ENCODE measurements at places on chromosomes 1 and 21. TPM values are rescaled to one million over a fixed set of nuclear protein-coding genes. Genes with fewer than 3 reads are reported as not detected.

- DNase-seq: no peak
These were observed 162.5 kb upstream of the C1orf174 start for GRCh38 chr1:4062560-4062959.

DNA sequence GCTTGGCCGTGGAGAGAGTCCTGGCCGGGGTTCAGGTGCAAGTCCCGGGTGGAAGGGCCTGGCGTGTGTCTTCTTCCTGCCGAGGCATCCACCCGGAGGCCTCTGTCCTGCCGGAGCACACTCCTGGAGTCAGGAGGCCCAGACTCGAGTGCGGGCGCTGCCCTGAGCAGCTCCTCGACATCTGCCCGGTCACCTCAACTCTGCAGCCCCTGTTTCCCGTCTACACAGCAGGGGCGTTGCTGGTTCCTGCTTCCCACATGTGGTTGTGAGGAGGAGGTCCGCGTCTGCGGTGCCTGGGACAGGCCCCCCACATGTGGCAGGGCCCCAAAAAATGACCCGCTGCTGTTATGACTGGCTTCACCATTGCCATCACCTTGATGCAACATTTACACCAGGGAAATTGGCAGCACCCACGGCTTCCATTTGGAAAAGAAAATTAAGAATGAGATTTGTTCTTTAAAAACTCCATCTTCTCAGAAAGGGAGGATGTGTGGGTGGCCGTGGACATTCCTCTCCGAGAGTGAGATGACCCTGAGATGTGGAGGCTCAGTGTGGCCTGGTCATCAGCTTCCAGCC is 169.8 kb downstream of the PRDM16 start:
- DNase-seq: no peak

DNA sequence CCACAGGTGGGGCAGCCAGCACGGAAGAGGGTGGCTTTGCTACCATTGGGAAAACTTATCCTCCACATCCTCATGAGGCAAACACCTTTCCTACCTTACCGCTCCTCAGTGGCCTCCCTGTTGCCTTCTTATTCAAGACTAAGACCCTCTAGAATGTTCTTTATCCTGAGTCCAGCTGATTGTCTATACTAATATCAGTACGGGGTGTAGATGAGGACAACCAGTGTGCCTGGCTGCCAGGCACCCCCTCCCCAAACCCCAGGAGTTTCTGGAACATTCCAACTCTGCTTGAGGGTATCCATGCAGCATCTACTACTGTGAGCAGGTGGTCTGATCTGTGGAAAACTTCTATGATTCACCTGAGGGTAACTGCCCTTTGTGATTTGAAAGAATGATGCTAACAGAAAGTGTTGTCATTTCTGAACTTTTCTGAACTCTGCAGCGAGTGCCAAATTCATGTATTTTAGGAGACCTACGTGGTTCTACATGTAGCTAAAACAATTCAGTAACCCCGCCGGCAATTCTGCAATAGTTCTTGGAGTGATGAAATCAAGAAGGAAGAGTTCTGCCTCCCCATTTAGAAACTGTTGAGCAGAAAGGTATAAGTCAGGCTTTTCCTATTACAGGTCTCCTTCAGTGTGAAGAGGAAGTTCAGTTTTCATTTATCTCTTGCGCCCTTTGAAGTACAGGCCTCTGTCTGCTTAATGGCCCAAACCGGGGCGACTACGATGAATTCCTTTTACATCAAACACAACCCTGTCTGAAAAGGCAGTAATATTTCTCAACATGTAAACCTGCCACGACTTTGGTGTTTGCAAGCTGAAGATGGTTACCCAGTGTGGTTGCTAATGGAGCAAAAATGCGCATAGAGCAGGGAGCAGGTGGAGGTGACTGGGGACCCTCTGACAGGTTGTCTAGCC is 80.4 kb downstream of the RUNX1 start:
- DNase-seq: no peak

GRCh38 chr21:42381347-42381984 is 14.4 kb downstream of the TMPRSS3 start:
- DNase-seq: no peak

- DNase-seq: no peak
These were observed 52.6 kb upstream of the LYST start for GRCh38 chr1:235919127-235919832.

- no peak for DNase-seq
These were observed 38.5 kb upstream of the USP1 start for GRCh38 chr1:62398377-62398776.

GRCh38 chr1:214377485-214377884 is 96.5 kb downstream of the SMYD2 start:
- DNase-seq: no peak

DNA sequence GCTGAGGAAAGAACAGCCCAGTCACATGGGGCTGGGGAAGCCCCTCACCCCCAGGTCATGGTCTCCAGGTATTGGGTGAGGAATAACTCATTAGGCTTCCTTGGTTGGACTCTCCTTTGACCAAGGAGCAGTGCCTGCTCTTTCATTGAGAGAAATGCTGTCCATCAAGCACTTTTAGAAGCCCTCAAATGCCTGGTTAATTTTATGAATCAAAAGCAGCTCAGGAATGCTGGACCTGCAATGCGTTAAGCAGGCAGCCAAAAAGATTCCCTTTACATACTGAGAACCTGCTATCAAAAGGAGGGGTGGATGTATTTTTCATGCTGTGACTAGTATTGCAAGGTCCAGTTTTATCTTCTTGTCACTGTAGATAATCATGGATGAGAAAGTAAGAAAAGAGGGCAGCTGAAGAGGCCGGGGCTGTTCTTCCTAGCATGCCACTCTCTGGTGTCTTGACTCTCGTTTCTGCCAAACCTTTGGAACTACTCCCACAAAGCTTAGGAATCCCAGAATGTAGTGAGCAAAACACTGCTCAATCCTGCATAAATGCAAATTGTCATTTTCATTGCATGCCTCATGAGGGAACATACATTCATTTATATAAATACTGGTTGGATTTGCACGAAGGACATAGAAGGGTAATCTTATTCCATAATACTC is 2.1 kb upstream of the CD58 start:
- no peak for DNase-seq

GRCh38 chr1:198153804-198154203 is 3.0 kb upstream of the NEK7 start:
- DNase-seq: peak; percentile 20

DNA sequence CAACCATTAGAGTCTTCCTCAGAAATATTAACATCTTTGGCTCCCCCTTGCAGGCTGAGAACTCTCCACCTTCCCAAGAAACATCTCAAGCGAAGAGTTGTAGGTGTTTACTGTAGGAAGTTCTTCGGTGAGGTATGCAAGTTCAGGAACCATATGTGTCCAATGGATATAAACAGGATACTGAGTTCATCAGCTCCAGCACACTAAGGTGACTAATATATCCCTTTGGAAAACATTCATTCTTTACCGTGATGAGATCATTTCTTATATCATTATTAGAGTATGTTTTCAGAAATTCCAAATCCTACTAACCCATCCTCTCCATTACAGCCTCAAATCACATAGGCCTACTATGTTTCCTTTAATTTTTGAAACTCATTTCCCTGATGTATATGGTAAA is 37.3 kb upstream of the PRMT6 start:
- no peak for DNase-seq

DNA sequence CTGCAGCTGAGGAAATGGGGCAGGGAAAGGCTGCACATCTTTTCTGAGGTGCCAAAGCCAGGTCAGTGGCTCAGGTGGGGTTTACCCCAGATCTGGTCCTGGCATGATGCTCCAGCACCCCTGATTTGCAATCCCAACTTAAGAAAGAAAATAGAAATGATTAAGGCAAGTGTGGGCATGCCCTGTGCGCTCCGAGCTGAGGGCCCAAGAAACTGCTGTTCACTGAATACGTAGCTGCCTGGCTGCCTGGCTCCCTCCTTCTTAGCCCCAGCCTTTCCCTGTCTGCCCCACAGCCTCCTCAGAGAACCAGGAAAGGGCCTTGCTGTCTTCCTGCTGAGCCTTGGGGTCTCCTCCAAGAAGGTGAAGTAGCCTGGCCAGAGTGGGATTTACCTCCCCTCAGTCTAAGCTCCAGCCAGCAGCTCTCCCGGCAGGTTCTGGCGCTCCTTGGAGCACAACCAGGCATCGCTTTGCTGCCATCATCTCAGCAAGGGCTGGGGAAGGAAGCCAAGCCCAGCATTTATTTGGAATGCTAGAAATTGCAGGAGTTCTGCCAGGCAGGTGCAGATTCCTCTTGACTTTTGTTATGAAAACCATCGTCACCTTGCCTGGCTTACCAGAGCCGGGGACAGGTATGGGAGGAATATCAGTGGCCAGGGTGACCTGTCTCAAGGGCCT is 51.3 kb upstream of the SELENON start:
- DNase-seq: no peak

GRCh38 chr1:85850238-85850637 is 142.0 kb upstream of the ZNHIT6 start:
- DNase-seq: no peak

DNA sequence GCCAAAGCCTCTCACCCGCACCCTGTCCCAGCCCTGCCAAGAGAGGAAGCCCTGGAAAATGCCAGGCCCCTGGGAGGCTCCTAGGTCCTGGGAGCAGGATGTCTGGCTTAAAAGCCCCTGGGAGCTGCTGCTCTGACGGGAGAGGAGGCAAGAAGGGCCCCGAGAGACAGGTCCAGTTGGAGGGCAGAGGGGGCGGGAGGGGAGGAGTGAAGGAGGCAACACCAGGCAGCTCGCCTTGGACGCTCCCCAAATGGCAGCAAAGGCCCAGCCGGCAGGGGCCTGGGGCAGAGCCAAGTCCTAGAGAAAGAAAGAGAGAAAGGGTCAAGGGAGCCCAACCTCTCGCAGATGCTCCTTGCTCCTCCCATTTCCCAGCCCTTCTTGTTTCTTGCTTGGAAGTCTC is 6.8 kb downstream of the ETV3L start:
- DNase-seq: no peak

DNA sequence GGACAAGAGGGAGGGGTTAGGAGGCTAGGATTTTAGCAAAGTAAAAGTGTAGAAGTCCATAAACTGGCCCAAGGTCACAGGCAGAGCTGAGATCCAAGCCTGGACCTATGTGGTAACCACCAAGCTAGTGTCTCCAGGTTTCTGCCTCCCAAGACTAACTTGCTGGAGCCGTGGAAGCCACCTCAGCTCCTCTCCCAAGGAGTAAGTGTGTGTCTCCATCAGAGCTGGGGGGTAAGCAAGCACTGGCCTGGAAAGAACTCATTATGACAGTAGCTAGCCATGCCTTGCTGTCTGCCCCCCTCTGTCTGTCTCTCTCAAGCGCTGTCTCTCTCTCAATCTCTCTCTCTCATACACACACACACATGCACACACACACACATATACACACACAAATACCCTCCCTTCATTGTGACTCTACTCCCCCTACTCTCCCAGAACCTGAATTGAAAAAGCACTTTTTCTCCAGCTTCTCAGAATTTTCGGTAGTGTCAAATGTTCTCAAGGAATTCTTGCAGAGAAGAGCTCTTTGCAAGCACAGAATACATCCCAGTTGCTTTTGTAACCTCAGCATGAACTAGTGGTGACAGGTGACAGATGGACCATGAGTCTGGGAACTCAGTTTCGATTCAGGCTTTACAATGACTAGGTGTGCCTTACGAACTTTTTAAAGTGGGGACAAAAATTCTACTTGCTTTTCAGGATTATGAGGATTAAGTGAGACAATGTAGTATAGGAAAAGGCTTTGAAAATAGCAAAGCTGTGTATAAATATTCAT is 238.0 kb upstream of the FGGY start:
- no peak for DNase-seq

DNA sequence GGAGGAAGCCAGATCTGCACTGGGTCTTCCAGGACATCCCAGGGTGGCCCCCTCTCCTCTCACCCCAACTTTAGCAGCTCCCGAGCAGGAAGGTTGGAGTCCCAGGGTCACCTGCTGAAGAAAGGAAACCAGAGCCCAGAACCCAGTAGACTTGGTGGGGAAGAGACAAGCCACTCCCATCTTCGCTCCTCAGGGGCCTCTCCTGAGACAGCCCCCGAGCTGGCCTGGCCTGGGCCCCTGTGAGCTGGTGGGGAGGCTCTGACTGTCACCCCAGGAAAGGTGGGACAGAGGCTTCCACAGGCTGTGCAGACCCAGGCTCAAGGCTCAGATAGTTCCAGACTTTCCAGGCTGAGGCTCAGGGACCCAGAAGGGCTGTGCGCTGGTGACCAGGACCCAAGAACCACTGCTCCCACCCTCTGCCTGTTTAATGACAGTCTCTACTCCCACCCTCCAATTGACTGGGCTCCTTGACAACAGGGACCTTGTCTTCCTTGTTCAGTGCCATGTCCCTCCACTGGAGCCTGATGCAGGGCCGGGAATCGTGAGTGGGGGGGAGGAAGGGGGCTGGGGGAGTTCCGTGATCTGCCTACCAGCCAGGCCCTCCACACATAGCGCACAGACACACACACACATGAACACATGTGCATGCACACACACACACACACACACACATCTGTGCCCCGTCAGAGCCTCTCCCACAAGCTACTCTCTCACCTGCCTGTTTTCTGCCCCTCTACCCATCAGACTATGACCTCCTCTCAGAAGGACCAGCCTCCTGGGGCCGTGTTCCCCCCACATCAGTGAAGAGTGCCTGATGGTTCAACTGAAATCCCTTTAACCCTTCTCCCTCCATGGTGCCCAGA is 401.2 kb downstream of the MATN1 start:
- DNase-seq: no peak

DNA sequence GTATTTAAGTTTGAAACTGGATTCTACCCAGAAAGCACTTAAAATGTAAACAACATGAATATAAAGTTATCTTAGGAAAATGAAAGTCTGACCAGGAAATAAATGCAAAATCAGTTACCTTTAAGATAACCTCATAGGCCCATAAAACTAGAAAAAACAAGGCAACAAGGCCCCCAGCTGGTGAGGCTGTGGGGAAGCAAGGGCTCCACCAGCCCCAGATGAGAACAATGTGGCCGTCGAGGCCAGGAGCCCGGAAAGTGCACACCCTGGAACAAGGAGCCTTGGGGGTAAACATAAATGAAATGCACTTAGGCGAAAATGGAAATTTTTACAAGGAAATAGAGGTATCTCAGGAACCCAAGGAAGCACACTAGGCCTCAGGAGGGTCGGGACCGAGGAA is 37.9 kb upstream of the BMP8B start:
- DNase-seq: no peak

DNA sequence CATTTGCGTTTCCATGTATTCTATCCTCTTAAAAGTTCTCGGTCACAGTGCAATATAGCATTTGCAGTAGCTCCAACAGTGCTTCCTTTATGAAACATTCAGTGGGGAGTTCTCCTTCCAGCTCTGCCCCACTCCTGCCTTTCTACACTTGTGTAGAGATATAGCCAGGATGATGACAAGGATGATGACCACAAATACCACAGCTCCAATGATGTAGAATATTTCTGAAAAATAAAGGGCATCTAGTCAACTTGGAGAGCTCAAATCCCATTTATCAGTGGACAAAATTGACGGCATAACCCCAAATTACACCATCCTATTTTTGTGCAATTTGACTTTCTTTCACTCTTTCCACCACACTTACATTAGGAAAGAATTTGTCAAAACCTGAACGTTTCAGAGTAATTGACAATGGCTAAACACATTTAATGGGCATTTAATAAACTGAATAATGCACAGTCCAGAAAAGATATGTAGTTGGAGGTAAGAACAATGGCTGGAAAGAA is 11.1 kb downstream of the F3 start:
- no peak for DNase-seq

CCDC17 gene
- total RNA-seq: 0.79 TPM

LYPLAL1 gene
- 45.1 TPM for total RNA-seq

ORC1 gene
- 3.3 TPM for total RNA-seq

MNDA gene
- total RNA-seq: 26.3 TPM

DYNLT4 gene
- not detected for total RNA-seq
